ENCODE measurements at places on chromosomes 12 and 14.

DNA sequence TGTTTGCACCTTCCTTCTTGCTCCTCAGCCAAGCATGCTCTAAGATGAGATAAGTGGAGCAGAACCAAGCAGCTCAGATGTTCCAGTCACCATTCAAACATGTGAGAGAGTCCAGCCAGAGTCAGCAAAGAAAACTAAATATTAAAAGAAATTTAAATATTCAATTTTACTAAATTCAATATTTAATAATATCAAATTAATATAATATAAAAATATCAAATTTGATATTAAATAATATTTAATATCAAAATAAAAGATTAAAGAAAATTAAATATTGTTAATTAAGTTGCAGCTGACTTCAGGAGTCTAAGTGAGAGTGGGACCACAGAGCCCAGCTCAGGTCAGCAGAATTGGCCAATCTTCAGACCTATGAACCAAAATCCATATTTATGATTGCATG is 526.1 kb upstream of the FLRT2 start:
- DNase-seq, result no peak

DNA sequence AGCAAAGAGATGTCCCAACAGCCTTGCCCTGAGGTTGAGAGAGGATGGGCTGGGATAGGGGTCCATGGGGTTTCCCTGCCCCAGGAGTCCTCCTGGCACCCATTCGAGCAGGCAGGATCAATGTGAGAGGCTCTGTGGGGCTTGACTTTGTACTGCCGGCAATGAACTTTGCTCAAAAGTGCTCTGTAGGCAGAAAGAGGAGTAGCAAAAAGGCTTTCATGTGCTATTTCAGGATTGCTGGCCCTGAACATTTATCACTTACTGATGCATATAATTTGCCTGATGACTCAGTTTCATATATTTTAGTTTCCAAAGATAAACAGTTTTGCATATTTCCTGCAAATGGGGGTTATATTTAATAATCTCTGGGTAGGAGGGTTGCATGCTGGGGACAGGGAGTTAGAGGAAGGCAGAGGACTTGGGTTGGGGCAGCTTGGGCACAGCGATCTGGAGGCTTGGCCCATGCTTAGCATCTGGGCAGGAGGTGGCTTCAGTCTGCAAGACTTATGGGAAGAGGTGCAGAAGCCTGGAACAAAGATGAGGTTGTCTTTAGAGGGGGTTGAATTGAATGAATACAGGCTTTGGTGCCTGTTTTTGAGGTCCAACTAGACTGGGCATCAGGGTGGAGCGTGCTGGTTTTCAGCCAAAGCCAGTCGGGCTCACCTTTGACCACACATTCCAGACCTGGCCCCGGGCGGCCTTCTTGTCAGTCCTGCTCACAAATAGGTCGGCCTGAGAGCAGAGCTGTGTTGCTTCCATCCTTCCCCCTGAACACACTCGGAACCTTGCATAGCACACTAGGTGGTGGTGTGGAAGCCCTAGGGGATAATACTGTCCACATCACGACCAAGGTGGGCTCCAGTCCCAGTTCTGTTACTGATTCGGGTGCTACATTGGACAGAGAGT is 101.4 kb downstream of the PAPOLA start:
- DNase-seq, result no peak

GRCh38 chr14:75249958-75250336 is 28.7 kb upstream of the FOS start:
- DNase-seq, result no peak

GRCh38 chr12:80162177-80162576 is 62.8 kb downstream of the OTOGL start:
- no peak for DNase-seq

DNA sequence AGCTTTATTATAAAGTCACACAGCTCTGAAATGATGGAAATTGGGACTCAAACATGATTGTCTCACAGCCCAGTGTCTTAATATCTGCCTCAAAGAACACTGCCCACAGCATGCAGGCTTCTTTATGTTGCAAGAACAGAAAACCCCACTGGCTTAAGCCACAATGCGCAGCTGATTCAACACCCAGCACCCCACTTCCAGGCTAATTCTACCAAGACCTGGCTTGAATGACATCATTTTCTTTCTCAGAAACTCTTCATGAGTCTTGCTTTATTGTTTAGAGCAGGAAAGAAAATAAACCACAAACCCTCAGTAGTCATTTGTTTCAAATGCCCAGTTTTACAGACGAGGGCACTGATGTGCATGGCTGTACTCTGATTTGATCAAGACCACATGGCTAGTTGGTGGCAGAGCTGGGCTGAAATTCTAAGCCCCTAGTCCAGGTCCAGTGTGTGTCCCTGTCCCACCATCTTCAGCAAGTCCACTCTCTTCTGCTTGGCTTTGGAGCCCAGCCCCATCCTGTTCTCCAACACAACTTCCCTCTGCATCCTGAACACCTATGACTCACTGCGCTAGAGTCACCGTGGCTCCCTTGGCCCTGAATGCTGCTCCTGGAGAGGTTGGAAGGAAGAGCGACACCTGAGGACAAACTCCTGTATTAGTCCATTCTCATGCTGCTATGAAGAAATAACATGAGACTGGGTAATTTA is 50.3 kb upstream of the SRSF5 start:
- no peak for DNase-seq

GRCh38 chr14:32258336-32258993 is 55.4 kb upstream of the RNU6-8 start:
- DNase-seq, result no peak

- no peak for DNase-seq
These were observed 135.3 kb downstream of the FGD4 start for GRCh38 chr12:32534698-32535097.

GRCh38 chr14:103223818-103224352 is 100.6 kb downstream of the TNFAIP2 start:
- DNase-seq, result no peak

GRCh38 chr12:87679251-87679650 is 349.9 kb downstream of the C12orf50 start:
- DNase-seq, result no peak

GRCh38 chr12:106220536-106220935 is 27.3 kb downstream of the CKAP4 start:
- no peak for DNase-seq

DNA sequence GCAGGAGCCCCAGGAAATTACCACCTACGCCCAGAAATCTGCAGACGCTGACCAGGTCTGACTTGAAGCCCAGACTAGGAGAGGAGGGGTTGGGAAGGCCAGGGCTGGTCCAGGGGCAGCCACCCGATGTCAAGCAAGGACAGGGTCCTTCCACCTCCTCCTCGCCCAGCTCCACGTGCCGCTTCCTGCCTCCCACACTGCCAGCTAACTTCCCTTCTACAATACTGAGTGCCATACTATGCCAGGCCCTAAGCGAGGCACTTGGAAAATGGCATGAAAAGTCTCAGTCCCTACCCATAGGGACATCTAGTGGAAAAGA is 71.7 kb downstream of the SETD3 start:
- no peak for DNase-seq

DNA sequence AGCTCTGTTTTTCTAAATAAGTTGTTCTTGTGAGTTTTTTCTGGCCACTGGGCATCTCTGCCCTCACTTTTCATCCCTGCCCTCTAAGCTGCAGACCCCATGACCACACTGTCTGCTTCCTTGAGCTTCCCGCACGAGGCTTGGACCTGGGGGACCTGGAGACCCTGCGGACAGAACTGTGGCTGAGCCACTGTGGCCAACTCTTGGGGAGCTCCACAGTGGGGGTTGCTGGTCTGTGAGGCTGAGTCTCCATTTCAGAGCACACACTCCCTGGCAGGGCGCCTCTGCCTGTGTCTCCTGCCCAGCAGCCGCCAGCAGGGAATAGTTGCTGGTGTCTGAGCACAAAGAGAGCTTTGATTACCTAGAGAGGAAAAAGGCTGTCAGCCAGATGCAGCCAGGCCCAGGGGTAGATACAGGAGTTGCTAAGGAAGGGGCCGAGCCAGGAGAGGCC is 13.1 kb upstream of the RIN3 start:
- no peak for DNase-seq

GRCh38 chr12:93571365-93571924 is 1.0 kb upstream of the SOCS2 start:
- peak; percentile 46 for DNase-seq

DNA sequence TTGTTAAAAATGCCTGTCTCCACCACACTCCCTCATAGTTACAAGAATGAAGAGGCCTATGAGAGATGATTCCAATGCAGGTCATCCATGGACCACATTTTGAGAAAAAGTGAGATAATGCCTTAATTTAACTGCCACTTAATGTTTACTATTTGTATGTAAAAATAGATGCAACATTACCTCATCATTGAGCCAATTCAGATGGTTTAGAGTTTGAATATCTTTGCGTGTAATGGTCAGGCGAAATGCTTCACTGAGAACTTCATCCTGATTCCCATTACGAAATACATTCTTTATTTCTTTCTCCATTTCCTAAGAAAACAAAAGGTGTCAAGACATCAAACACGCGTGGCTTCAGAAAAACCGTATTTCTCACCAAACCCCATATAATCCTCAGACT is 42.3 kb downstream of the SENP1 start:
- no peak for DNase-seq

DNA sequence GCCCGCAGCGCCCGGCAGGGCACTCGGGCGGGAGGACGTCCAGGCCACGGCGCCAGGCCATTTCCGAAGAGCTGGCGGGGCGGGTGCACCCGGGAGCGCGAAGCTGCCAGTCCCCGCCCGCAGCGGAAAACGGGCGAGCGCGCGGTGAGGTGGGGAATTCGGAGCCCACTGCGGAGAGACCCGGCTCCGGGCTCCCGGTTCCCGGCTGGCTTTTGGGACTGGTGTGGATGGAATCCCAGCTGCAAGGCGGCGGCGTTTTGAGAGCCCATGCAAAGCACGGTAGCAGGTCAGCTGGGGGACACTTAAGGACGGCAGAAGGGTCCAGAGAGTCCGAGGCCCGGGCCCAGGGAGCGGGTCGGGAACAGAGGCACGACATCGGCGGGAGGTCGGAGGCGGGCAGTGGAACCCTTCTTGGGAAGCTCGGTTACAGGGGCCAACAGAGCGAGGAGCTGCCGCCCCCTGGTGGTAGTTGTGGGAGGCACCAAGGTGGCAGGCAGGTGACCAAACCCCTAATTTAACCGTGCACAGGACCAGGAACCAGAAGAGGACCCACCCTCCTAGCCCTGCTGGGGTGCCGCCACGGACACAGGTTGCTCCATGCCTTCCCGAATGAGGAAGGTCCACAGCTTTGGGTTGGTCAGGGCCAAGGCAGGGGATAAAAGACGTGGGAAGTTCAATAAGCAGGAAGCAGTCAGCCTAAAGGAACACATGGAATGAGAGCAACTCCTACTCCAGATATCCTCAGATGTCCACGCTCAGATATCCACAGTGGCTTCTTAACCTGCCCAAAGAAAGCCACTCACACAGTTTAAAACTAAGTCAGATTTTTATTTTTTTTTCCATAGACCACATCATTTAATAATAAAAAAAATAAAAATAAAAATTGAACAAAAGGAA is 685 bp upstream of the CDH24 start:
- peak; percentile 85 for DNase-seq

GRCh38 chr14:96231526-96232130 is 24.4 kb upstream of the BDKRB1 start:
- DNase-seq, result no peak

GRCh38 chr12:3292677-3293412 is 198.2 kb upstream of the PRMT8 start:
- no peak for DNase-seq

- DNase-seq, result no peak
These were observed 387.2 kb downstream of the BMP4 start for GRCh38 chr14:53569446-53569845.

DNA sequence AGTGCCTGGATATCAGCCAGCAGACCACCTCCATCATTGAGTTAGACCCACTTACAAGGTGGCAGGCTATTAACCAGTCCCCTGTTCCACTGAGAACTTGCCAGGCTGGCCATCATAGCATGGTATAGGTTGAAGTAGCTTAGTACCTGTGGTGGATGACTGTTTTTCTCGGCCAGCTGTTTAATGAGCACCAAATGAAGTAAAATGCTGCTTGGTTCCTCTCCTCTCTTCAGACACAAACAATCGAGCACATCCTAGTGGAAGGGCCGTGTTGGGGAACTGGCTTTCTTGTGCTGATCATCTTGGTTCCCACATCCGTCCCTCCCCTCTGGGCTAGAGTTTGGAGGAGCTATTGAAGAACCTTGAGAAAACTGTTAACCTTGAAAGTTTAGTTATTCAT is 486.2 kb downstream of the RAD51B start:
- no peak for DNase-seq

DNA sequence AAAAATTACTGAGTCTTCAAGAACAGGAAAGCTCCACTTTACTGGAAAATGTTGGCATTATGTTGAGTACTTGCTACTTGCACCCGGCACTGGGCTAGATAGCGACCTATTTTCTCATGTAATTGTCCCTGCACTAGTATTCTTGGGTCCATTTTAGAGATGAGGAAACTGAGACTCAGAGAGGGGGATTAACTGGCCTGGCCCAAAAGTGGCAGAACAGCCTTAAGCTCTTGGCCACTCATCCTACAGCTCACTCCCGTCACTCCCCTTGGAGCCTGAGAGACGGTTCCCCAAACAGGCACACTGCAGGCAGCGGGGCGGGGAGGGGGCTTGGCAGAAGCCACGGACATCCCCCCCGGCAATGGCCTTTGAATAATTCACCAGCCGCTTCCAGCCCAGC is 113.9 kb downstream of the SCARB1 start:
- no peak for DNase-seq

GRCh38 chr14:38721822-38722431 is 381.1 kb downstream of the SEC23A start:
- no peak for DNase-seq

GRCh38 chr12:70555081-70555480 is 82.1 kb downstream of the PTPRB start:
- no peak for DNase-seq

DNA sequence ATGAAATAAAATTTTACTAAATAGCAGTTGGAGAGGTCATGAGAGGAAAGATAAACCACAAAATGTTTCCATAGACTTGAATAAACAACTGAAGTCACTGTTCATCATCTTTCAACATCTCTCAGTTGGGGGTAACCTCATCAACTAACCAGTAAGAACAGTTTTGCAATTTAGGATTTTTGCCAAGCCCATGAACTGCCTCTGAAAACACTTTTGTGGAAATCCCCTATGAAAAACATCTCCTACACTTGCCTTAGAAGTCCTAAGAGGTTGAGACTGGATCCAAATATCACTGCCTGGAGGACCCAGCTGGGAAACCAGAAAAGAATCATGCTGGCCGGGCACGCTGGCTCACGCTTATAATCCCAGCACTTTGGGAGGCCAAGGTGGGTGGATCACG is 273.1 kb downstream of the C12orf50 start:
- no peak for DNase-seq

GRCh38 chr14:50675597-50675996 is 7.5 kb upstream of the SAV1 start:
- DNase-seq, result no peak
